Activated naive CD4-positive, alpha-beta T cell treated with anti-CD3 and anti-CD28 coated beads for 36 hours (primary cell): ENCODE measurements at places on chromosomes 13 and 19. TPM values are rescaled to one million over a fixed set of nuclear protein-coding genes. Genes with fewer than 3 reads are reported as not detected.
A peak's percentile ranks its signal among the peaks of the same experiment; 100 is the strongest.

- no peak for DNase-seq
These were observed 726.4 kb upstream of the GPC6 start for GRCh38 chr13:92500192-92500591.

GRCh38 chr13:99312493-99312883, 5.3 kb upstream of the GPR183 start:
- peak; percentile 54 for DNase-seq

- peak; percentile 80 for DNase-seq
These were observed 12.0 kb upstream of the CEACAM21 start for GRCh38 chr19:41563854-41564514.

- DNase-seq, result no peak
These were observed 54.5 kb downstream of the FNDC3A start for GRCh38 chr13:49030213-49030612.

- DNase-seq, result no peak
These were observed 12.4 kb downstream of the MEIOSIN start for GRCh38 chr19:45745606-45746005.

GRCh38 chr19:6340493-6341201, 7.2 kb upstream of the ACER1 start:
- no peak for DNase-seq

The APOC1 gene
- 1.2 TPM for total RNA-seq

- DNase-seq, result no peak
These were observed 268.5 kb downstream of the B3GLCT start for GRCh38 chr13:31468114-31468902.

The CDC42EP5 gene
- not detected for total RNA-seq

The FBL gene
- total RNA-seq, result 742 TPM

DNA sequence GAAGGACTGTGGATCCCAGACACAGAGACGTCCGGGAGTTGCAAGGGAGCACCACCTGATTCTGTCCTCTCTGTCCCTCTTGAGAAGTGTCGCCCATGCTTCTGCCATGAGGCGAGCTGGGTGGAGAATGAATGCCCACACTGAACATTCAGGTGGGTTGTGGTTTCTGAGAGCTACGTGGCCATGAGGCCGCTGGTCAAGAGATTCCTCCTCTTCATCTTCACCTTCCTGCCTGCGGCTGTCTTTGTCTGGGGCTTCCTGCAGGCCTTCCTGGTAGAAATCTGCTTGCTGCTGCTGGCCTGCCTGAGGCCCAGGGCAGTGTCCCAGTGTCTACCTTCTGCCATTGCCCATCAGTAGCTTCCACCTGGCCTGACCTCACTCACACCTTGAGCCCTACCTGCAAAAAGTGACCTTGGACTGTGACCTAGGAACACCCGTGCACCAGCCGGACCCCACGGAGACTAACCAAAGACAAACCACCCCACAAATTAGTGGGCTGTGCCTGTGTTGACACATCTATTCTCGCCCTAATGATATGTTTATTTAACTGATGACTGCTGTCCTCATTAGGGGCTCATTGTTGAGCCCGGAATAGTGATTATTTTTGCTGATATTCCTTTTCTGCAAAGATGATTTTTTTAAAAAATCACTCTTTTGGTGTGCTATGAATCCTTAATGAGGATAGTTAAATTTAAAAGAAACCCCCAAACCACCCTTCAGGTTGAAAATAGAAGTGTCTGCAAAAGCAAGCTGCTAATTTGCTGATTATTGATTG, 38.7 kb upstream of the ZNF536 start:
- DNase-seq, result no peak

DNA sequence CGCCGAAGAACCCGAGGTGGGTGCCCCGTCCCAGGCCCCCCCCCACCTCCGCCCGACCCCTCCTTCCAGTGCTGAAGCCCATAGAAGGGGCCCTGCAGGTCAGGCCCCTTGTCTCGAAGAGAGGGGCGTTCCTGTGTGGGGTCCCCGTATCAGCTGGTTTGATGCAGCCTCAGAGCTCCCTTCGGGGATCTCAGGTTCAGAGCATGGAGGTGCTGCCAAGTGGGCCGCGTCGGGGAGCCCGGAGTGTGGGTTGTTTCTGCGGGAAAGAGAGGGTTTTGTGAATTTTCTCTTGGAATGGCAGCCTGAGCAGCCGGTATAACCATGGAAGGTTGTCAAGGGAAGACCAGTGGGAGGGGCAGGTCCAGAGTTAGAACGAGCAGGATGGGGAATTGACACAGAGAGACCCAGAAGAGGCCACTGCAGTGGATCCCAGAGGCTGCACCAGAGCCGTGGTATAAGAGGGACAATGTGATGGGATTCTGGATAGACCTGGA, 384 bp downstream of the TRAPPC2B start:
- peak; percentile 6 for DNase-seq

The TNFAIP8L1 gene
- total RNA-seq, result 20.4 TPM

The ONECUT3 gene
- not detected for total RNA-seq

DNA sequence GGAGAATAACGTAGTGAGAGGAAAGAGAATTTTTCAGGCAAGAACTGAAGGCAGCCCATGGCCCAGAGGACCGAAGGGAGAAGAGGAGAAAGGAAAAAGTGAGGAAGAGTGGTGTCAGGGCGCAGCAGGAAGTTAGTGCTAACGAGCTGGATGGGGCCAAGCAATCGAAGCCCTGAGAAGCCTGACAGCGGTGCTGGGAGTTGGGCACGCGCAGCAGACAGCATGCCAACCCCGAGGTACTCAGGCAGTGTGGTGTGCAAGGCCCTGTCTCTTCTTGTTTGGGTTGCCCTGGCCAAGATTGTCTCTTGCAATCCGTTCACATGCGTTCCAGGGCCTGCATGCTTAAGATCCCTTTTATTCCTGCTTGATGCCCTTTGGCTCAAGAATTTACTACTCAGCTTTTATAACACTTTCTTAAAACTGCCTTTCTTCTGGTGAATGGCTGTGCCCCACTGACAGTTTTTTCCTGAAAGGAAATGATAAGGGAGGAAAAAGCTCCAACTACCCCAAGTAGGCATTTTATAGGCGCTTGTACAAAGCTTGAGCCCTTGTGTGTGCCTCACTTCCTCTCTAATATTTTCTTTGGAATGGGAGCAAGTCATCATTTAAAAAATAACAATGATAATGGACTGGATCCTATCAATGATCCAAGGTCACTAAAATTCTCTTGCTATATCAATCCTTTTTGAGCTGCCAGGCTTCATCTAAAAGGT, 115.4 kb downstream of the FLT1 start:
- no peak for DNase-seq

GRCh38 chr13:99320693-99321481, 13.7 kb upstream of the GPR183 start:
- no peak for DNase-seq

The ZNF468 gene
- 8.0 TPM for total RNA-seq

DNA sequence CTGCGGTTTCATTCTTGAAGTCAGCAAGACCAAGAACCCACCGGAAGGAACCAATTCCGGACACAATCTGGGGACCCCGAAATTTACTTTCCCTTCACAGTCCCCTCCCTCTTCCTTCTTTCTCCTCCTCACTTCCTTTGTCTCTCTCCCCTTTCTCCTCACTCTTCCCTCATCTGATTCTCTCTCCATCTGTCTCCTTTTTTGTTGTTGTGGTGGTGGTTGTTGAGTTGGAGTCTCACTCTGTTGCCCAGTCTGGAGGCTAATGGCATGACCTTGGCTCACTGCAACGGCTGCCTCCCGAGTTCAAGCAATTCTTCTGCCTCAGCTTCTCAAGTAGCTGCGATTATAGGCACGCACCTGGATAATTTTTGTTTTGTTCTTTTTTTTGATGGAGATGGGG, 32.7 kb upstream of the OR1M1 start:
- DNase-seq, result no peak

- no peak for DNase-seq
These were observed 19.8 kb downstream of the SERP2 start for GRCh38 chr13:44393391-44393790.

DNA sequence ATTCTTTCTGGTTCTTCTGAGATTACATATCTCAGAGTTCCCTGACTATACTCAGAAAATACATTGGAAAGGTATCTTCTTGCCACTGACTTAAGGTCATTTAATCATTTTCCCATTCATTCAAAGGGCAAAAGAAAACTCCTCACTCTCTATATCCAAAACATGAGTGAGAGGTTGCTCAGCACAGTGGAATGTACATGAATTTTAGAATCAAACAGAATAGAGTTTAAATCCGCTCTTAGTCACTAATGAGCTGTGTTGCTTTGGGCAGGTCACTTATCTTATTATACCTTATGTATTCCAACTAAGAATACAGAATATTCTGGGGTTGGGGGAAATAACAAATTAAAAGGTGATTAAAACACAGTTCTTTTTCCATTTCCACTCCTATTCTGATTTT, 452.6 kb upstream of the KLF12 start:
- no peak for DNase-seq

The CFAP97D2 gene
- 0.17 TPM for total RNA-seq

- DNase-seq, result no peak
These were observed 421.4 kb downstream of the COG6 start for GRCh38 chr13:40076765-40077362.

- DNase-seq, result no peak
These were observed 13.7 kb downstream of the GAS6 start for GRCh38 chr13:113849981-113850721.
